A549 treated with Hydrocortisone at 1 μM for 4 hours (cell line): ENCODE measurements at places on chromosomes 2 and 18. TPM values are rescaled to one million over a fixed set of nuclear protein-coding genes. Genes with fewer than 3 reads are reported as not detected.

The CHRND gene
- total RNA-seq: not detected in 5 replicates

The LOXHD1 gene
- not detected in 5 replicates for total RNA-seq

The L3MBTL4 gene
- total RNA-seq: 0.02 to 0.05 TPM in 2 of 5 replicates, not detected in the others

The DCDC2C gene
- total RNA-seq: 0.21 to 0.56 TPM (median 0.40 TPM) in 4 of 5 replicates, not detected in the other

The CXCR1 gene
- not detected in 5 replicates for total RNA-seq

The IL37 gene
- not detected in 5 replicates for total RNA-seq

The ALPP gene
- total RNA-seq: 9.3 to 13.2 TPM (median 12.1 TPM) in 5 replicates

The CD8A gene
- 0.20 to 0.47 TPM (median 0.32 TPM) in 5 replicates for total RNA-seq

The RESP18 gene
- total RNA-seq: not detected in 5 replicates

The CABYR gene
- 13.8 to 18.9 TPM (median 14.4 TPM) in 5 replicates for total RNA-seq

The ACOXL gene
- not detected in 5 replicates for total RNA-seq

The IL1R1 gene
- total RNA-seq: 35.7 to 54.7 TPM (median 43.7 TPM) in 5 replicates

The DSC3 gene
- total RNA-seq: 1.1 to 2.1 TPM (median 1.3 TPM) in 5 replicates

The SULT1C2 gene
- 0.36 to 0.78 TPM (median 0.43 TPM) in 5 replicates for total RNA-seq

The HMSD gene
- 0.38 to 4.0 TPM (median 0.59 TPM) in 4 of 5 replicates, not detected in the other for total RNA-seq
